ENCODE measurements at places on chromosomes 7 and 10. TPM values are rescaled to one million over a fixed set of nuclear protein-coding genes. Genes with fewer than 3 reads are reported as not detected.

- H3K4me3 ChIP-seq = no peak overlapping the region
- no peaks in the 10 kb centered on the region for H3K36me3 ChIP-seq
- H3K27me3 ChIP-seq = no peaks in the 10 kb centered on the region
- H3K4me1 ChIP-seq = no peaks in the 10 kb centered on the region
- H3K27ac ChIP-seq = no peak overlapping the region
Observed at GRCh38 chr7:140992422-140992821, 22.3 kb downstream of the MRPS33 start.

GRCh38 chr10:124946945-124947344 is 5.0 kb downstream of the ZRANB1 start:
- no peaks in the 10 kb centered on the region for H3K36me3 ChIP-seq
- H3K27ac ChIP-seq = no peak overlapping the region
- peaks cover 36% of the 10 kb centered on the region for H3K4me1 ChIP-seq
- H3K4me3 ChIP-seq = no peak overlapping the region
- H3K27me3 ChIP-seq = no peaks in the 10 kb centered on the region

Gene SEC31B
- total RNA-seq = 12.8 TPM

Gene TUBAL3
- total RNA-seq = not detected

Gene MOGAT3
- not detected for total RNA-seq

DNA sequence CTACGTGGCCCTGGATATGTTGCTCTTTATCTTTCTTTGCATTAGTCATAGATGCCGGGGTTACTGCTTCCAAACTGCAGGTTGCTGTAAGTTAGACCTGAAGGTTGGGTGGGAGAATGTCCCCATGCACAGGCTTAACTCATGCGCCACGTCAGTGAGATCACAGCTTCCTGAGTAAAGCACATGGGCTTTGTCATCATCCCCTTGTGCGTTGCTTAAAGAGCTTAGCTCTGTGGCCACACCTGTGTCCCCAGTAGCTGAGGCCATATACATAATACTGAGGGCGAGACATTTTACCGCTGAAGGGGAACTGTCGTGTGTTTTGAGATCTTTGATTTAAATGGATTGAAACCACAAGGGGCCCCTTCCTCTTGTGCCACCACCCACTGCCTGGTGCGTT is 45.8 kb upstream of the BTBD16 start:
- H3K27ac ChIP-seq = no peak overlapping the region
- no peaks in the 10 kb centered on the region for H3K27me3 ChIP-seq
- no peak for DNase-seq
- H3K4me3 ChIP-seq = no peak overlapping the region

- peaks cover 4% of the 10 kb centered on the region for H3K4me1 ChIP-seq
- H3K27ac ChIP-seq = peak overlapping the region; percentile 26
- no peaks in the 10 kb centered on the region for H3K27me3 ChIP-seq
Observed at GRCh38 chr7:131284702-131285419, 42.8 kb upstream of the MKLN1 start.

- no peak for DNase-seq
- H3K36me3 ChIP-seq = no peaks in the 10 kb centered on the region
- H3K27ac ChIP-seq = no peak overlapping the region
- H3K27me3 ChIP-seq = no peaks in the 10 kb centered on the region
- H3K4me3 ChIP-seq = no peak overlapping the region
- H3K4me1 ChIP-seq = no peaks in the 10 kb centered on the region
Observed at GRCh38 chr7:36615852-36616540, 108.3 kb downstream of the AOAH start.

DNA sequence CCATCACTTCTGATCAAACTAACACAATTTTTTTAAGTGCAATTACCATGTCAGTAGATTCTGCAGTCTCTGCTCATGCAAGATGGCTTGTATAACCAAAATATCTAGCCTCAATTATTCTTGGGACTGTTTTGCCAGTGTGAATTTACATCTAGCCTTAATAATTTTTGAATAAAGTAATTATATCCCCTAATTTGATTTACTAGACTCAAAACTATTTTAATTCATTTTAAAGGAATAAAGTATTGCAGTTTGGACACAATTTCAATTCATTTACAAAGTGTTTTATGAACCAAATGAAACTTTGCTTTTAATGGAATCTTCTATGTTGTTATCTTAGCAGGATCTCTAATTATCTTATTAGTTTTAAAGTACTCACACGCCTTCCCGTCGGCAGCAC is 55.7 kb downstream of the SGCE start:
- H3K36me3 ChIP-seq = no peaks in the 10 kb centered on the region
- H3K4me1 ChIP-seq = no peaks in the 10 kb centered on the region
- no peak overlapping the region for H3K27ac ChIP-seq
- H3K27me3 ChIP-seq = no peaks in the 10 kb centered on the region

- H3K27ac ChIP-seq = peak overlapping the region; percentile 13
- no peak overlapping the region for H3K4me3 ChIP-seq
- H3K4me1 ChIP-seq = no peaks in the 10 kb centered on the region
- no peaks in the 10 kb centered on the region for H3K27me3 ChIP-seq
- no peak for DNase-seq
- no peaks in the 10 kb centered on the region for H3K36me3 ChIP-seq
Observed at GRCh38 chr7:20193873-20194272, 23.3 kb downstream of the MACC1 start.

Gene TBX20
- not detected for total RNA-seq

Gene ZNF365
- total RNA-seq = 1.4 TPM

DNA sequence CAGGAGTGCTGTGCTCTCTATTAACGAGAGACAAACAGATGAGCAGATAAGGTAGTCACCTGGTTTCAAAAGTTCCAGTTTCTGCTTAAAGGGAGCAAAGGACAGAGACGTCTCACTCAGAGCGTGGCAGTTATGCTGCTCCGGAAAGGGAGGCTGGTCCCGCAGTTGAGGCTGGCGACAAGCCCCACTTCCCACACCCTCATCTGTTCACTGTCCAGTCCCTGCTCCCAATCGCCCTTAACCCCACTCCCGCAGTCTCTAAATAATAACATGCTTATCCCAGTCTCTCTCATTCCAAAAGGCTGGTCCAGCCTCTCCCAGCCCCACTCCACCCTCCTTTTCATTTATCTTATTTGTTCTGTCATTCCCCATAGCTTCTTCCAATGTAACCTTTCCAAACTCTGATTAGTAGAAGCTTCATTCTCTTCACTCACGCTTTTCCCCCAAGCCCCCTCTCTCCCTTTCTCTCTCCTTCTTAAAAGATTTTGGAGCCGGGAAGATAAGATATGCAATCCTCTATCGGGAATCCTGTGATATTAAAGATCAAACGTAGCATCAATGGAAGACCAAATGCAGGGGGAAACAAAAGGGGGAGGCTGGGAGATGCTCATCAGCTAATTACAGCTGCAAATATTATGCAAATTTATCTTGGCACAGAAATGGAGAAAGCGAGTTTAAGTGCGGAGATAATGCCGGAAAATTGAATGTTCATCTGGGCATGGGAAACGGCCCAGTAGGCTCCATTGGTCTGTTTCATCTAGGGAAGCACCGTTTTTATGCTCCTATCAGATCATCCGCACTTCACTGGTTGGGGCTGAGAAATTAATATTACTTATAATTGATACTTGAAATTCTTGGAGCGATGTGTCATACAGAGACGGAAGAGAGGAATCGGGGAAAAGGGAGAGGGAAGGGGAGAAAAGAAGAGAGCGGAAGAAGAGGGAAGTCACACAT is 16.3 kb upstream of the GATA3 start:
- DNase-seq = no peak
- no peak overlapping the region for H3K27ac ChIP-seq
- H3K36me3 ChIP-seq = no peaks in the 10 kb centered on the region
- peaks cover 42% of the 10 kb centered on the region for H3K4me1 ChIP-seq
- H3K27me3 ChIP-seq = peaks cover 18% of the 10 kb centered on the region

DNA sequence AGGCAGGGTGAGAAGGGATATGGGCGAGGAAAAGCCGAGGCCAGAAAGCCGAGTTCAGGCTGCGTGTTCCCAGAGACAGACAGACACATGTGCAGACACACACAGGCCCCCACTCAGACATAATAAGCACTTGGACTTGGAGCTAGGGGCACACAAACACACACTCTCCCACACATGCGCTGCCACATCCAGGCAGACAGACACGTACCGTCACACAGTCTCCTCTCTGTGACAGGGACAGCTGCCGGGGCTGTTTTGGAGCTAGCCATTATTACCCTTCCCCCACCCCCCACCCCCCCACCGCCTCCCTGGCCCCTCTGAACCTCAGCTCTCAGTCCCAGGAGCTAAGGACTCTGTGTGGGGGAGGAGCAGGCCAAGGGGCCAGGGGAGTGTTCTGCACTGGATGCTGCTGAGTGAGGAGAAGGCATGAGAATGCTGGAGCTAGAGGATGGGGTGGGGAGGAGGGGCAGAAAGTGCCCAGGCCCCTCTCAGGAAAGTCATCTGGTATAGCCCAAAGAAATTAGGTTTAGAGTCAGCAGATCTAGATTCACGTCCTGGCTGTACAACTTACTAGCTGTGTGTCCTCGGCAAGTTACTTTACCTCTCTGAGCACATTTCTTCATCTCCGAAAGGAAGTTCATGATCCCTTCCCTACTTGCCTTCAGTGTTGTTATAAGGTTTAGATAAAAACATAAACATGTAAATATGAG is 6.3 kb downstream of the PITX3 start:
- peaks cover 20% of the 10 kb centered on the region for H3K4me1 ChIP-seq
- no peak for DNase-seq
- no peaks in the 10 kb centered on the region for H3K36me3 ChIP-seq
- no peak overlapping the region for H3K4me3 ChIP-seq
- peaks cover 12% of the 10 kb centered on the region for H3K27me3 ChIP-seq
- no peak overlapping the region for H3K27ac ChIP-seq

GRCh38 chr7:31633894-31634494 is 53.0 kb upstream of the PPP1R17 start:
- H3K27me3 ChIP-seq = no peaks in the 10 kb centered on the region
- DNase-seq = peak; percentile 35
- H3K27ac ChIP-seq = no peak overlapping the region
- H3K4me1 ChIP-seq = no peaks in the 10 kb centered on the region
- H3K36me3 ChIP-seq = no peaks in the 10 kb centered on the region
- H3K4me3 ChIP-seq = no peak overlapping the region

Gene SEMA3D
- 4.2 TPM for total RNA-seq

DNA sequence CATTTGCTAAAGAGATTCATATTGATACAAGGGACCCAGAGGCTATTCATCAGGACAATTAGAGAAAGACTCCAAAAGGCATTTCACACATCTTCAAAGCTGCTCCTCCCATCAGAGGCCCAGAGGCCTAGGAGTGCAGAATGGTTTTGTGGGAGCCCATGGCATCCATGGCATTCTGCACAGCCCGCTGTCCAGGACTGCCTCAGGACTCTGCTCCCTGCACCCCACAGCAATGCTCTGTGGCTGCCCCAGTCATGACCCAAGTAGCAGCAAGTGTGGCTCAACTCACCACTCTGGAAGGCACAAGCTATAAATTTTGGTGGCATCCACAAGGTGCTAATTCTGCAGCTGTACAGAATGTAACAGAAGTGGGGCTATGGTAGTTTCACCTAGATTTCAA is 38.5 kb downstream of the ZNF438 start:
- H3K27ac ChIP-seq = no peak overlapping the region
- H3K4me1 ChIP-seq = peaks cover 26% of the 10 kb centered on the region
- H3K36me3 ChIP-seq = no peaks in the 10 kb centered on the region
- no peak overlapping the region for H3K4me3 ChIP-seq
- H3K27me3 ChIP-seq = no peaks in the 10 kb centered on the region

- H3K4me3 ChIP-seq = no peak overlapping the region
- H3K27ac ChIP-seq = peak overlapping the region; percentile 99
- H3K27me3 ChIP-seq = no peaks in the 10 kb centered on the region
- no peak for DNase-seq
- H3K36me3 ChIP-seq = no peaks in the 10 kb centered on the region
Observed at GRCh38 chr7:39952803-39953202, 2.7 kb downstream of the CDK13 start.

Gene ACTR3C
- total RNA-seq = 21.5 TPM

DNA sequence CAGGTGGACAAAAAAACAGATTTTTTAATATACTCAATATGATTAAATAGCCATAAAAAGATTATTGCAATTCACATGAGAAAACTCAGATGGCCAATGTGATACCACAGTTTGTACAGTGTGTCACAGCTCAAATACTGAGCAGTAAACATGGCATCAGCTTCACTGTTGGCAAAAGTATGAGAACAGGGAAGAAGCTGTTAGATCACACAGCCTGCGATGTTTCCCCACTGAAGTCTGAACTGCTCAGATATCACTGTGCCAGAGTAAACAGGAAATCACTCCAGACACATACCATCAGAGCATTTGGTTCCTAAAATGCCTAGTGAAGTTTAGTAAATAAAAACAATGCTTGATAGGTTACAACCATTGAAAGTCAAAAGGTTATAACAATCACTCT is 347.8 kb downstream of the ETV1 start:
- H3K4me3 ChIP-seq = no peak overlapping the region
- H3K27ac ChIP-seq = no peak overlapping the region
- no peaks in the 10 kb centered on the region for H3K4me1 ChIP-seq
- no peak for DNase-seq
- no peaks in the 10 kb centered on the region for H3K36me3 ChIP-seq

GRCh38 chr7:114956702-114957101 is 34.8 kb downstream of the MDFIC start:
- no peak overlapping the region for H3K4me3 ChIP-seq
- H3K27me3 ChIP-seq = no peaks in the 10 kb centered on the region
- no peak overlapping the region for H3K27ac ChIP-seq
- no peaks in the 10 kb centered on the region for H3K36me3 ChIP-seq
- DNase-seq = no peak

Data from upper lobe of left lung (tissue), 6 donors.